ENCODE measurements at places on chromosomes 7 and 10.

DNA sequence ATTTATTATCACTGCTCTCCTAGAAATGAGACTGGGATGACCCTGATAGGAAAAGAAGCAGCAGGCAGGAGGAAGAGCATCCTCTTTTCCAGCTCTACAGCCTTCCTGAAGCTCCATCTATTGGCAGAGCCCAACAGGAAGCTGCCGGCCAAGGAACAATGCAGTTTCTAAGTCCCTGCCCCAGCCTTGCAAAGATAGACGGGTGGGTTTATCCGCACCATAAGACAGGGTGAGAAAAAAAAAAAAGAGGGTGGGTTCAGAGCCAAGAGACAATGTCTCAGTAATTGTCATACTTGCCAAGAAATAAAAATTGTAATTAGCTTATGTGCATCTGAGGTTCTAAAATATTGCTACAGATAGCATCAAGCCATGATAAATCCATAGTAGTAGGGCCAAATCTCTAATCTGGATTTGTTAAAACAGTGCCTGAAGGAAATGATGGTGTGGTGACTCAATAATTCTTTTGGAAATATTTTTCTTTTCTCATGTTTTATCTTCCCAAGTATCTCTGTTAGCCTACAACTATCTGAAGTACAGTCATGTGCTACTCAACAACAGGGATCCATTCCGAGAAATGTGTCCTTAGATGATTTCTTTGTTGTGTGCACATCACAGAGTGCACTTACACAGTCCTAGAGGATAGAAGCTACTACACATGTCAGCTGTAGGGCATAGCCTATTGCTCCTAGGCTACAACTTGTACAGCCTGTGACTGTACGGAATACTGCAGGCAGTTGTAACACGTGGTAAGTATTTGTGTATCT, 242.9 kb upstream of the CXCL12 start:
- DNase-seq: no peak

GRCh38 chr10:127254276-127254675, 57.9 kb upstream of the INSYN2A start:
- no peak for DNase-seq

- no peak for DNase-seq
These were observed 16.0 kb downstream of the SFTPD start for GRCh38 chr10:79932841-79933379.

- DNase-seq: no peak
These were observed 33.1 kb downstream of the DENND2A start for GRCh38 chr7:140607441-140607989.

GRCh38 chr10:45274364-45274763, 41.0 kb downstream of the OR13A1 start:
- no peak for DNase-seq

GRCh38 chr7:43700059-43700501, 29.2 kb downstream of the COA1 start:
- peak; percentile 44 for DNase-seq

DNA sequence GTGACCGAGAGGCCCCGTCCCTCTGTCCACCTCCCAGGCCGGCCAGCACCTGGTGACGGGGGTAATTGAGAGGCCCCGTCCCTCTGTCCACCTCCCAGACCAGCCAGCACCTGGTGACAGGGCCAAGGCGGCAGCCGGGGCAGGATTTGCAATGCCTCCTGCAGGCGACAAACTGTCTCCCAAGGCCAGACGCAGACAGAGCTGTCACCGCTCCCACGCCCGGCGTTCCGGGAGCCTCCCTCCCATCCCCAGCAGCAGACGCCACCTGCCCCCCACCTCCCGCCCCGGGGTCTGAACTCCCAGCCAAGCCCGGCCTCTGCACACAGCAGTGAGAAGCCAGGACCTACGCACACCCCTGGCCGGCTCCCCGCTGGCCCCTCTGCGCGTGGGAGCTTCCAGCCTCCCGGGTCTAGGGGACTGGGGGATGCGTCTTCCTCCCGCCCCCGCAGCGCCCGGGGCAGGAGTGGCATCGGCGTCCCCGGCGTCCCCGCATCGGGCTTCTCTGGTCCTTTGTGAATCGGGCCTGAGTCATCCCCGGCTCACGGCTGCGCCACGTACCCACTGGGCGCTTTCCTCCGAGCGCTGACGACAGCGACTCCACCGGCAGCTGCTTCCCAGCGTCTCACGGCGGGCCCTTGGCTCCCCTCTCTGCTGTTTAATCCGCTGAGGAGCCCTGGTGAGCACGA, 95.1 kb upstream of the DIP2C start:
- peak; percentile 42 for DNase-seq

GRCh38 chr7:26868841-26869495, 4.6 kb upstream of the SKAP2 start:
- DNase-seq: no peak

DNA sequence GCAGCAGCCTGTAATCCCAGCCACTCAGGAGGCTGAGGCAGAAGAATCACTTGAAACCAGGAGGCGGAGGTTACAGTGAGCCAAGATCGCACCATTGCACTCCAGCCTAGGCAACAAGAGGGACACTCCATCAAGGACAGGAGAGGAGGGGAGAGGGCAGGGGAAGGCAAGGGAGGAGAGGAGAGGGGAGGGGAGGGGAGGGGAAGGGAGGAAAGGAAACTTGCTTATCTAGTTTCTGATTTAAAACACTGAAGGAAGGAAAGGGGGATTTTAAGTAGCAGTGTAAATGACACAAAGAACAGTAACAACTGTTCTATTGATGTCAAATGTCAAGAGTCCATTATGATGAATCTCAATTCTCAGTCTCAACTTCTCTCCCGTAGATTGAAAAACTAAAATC, 43.7 kb downstream of the SRPK2 start:
- no peak for DNase-seq

- no peak for DNase-seq
These were observed 515.7 kb upstream of the GALNT17 start for GRCh38 chr7:70616211-70616610.

- DNase-seq: no peak
These were observed 80.5 kb upstream of the CYP2C9 start for GRCh38 chr10:94858005-94858404.

DNA sequence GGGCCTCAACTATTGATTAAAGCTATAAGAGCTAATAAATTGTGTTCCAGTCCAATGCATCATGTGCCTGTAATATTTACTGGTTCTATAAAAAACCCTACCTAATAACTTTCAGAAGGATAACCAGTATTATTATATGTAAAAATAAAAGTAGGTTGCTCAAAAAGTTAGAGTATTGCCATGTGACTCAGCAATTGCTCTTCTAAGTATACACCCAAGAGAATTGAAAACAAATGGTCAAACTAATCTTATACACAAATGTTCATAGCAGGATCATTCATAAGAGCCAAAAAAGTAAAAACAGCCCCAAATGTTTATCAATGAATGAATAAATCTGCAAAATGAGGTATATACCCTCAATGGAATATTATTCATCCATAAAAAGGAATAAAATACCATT, 89.5 kb upstream of the TES start:
- no peak for DNase-seq

DNA sequence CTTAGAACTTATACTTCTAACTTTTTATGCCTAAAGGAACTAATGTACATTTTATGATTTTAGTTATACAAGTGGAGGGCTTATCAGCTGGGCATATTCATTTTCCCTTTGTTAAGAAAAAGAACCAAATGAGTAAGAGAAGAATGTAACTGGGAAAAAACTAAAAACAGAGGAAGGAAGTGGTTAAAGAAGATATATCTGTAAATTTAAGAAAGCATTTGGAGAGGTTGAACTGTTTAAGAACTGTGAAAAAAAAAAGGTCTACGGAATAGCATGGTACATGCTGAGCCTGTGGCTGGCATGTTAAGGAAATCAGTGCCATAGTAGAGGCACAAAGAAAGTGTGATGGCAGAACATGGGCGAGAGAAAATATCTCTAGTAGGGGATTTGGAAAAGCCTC, 6.2 kb downstream of the MDFIC start:
- no peak for DNase-seq

DNA sequence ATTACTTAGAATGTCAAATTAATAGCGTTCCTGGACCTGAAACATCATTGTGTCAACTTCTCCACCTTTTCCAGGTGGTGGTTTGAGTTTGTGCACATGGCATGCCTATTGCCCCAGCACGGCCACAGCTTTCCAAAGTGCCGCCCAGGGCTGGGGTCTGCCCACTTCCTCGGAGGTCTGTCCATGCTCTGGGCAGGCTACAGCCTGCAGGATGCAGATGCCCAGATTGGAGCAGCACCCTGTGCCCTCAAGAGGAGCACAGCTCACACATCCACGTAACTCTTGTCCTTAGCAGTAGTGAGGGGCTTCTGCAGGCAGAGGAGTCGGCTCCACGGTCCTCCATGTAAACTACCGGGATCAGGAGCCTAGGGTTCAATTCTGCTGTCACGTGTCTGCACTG, 238.6 kb downstream of the EBF3 start:
- DNase-seq: no peak

DNA sequence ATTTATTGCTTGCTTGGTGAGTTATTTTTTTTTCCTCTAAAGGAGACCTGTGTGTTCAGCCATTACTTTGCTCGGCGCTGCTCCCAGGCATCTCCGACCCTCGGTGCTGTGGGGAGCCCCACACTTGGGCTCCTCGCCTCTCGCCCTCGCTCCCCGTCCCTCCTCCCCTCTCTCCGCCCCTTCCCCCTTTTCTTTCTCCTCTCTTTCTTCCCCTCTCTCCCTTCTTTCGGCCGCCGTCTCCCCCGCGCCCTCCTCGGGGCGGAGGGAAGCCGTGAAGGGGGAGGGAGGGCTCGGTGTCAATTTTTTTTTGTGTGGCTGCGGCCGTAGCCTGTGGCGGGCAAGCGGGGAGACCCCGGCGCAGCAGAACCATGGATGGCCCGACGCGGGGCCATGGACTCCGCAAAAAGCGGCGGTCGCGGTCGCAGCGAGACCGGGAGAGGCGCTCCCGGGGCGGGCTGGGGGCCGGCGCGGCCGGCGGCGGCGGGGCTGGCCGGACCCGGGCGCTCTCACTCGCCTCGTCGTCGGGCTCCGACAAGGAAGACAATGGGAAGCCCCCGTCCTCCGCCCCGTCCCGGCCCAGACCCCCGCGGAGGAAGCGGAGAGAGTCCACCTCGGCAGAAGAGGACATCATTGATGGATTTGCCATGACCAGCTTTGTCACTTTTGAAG, 1.1 kb downstream of the AUTS2 start:
- peak; percentile 18 for DNase-seq

- no peak for DNase-seq
These were observed 16.9 kb upstream of the PALD1 start for GRCh38 chr10:70461397-70462348.

DNA sequence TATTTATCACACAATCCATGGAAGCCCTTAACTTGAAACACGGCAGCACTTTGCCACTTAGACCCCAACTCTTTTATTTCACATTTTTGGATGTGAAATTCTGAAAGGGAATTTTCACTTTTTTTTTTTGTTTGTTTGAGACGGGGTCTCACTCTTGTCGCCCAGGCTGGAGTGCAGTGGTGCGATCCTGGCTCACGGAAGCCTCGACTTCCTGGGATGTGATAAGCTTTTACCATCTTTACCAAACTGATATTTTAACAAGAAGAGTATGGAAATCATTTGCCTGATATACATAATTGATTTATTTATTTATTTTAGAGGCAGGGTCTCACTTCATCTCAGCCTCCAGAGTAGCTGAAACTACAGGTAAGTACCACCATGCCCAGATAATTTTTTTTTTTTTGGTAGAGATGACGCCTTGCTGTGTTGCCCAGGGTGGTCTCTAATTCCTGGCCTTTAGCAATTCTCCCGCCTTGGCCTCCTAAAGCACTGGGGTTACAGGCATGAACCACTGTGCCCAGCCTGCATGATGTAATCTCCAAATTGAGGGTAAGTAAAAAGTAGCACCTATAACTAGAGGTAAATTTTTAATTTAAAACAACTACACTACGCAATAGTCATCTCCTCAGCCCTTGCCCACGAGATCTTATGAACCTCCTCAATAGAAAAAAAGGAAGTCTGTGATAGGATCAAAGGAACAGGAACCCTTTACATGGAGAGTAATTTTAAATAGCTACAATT, 180.7 kb upstream of the KLF14 start:
- DNase-seq: no peak

- no peak for DNase-seq
These were observed 43.0 kb downstream of the SHOC2 start for GRCh38 chr10:110962443-110962842.

DNA sequence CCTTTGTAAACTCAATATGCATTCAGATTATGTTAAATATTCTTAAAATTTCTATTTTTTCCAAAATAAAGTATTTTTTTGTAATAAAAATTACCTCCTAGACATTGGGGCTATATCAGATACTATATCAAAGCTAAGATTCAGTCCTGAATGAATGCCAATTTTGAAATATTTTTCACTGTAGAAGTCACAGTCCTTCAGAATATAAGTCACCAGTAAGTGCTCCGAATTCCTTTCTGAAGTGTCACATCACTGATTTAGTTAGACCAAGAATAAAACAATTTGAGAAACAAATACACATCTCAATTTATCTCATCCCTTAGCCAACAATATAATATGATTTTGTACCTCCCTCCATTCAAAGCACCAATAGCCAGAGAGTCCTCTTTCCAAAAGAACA, 33.9 kb upstream of the GSAP start:
- DNase-seq: no peak

DNA sequence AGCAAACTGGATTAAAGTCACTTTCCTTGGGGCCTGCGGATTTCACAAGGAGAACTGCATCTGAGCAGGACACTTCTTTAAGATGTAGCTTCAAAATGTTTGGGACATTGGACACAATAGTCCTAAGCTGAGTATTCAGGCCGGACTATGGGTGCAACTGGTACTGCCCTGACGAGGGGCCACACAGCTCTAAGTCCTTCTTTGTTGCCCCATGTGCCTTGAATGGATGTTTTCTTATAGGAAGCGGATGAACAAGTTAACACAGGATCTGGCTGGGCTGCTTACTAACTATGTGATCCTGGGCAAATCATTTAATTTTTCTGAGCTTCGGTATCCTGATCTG, 147.8 kb upstream of the KLF14 start:
- DNase-seq: no peak

DNA sequence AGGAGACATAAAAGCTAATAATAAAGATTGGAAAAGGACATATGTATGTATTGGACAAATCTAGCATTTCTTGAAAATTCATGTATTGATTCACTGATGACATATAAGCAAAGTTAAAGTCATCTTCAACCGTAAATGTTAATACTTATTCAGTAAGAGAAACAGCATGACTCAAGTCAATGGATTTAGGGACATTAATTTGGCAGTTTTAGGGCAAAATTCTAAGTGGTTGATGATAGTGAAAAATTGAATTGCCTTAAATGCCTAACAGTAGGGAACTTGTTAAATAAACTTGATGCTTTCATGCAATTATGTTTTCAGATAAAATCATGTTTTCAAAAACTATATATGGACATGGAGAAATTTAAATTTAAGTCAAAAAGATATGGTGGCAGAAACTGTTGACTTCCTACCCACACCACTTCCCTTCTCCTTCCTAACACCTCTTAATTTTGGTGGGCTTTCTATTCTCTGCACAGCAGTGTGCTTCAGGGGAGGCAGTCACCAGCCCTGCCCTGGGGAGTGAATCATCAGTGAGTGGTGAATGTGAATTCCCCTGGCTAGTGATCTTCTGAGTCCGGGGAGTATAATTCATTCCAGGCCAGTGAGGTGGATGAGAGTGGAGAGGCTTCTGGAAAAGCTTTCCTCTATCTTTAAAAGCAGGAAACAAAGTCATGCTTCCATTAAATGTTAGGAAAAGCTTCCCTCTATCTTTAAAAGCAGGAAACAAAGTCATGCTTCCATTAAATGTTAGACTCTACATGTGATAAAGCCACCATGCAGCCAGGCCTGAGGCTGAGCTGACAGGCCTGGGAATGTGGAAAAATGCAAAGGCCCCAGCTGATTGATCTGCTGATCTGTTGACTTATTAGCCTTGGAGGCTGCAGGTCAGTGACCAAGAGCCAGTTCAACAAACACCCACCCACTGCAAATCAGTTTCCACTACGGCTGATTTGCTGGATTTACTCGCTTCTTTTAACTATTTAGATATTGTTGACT, 25.2 kb upstream of the ITGB1 start:
- DNase-seq: peak; percentile 85
